ENCODE measurements at places on chromosomes 6 and 20. TPM values are rescaled to one million over a fixed set of nuclear protein-coding genes. Genes with fewer than 3 reads are reported as not detected.

The FKBP1C gene
- total RNA-seq, result not detected

DNA sequence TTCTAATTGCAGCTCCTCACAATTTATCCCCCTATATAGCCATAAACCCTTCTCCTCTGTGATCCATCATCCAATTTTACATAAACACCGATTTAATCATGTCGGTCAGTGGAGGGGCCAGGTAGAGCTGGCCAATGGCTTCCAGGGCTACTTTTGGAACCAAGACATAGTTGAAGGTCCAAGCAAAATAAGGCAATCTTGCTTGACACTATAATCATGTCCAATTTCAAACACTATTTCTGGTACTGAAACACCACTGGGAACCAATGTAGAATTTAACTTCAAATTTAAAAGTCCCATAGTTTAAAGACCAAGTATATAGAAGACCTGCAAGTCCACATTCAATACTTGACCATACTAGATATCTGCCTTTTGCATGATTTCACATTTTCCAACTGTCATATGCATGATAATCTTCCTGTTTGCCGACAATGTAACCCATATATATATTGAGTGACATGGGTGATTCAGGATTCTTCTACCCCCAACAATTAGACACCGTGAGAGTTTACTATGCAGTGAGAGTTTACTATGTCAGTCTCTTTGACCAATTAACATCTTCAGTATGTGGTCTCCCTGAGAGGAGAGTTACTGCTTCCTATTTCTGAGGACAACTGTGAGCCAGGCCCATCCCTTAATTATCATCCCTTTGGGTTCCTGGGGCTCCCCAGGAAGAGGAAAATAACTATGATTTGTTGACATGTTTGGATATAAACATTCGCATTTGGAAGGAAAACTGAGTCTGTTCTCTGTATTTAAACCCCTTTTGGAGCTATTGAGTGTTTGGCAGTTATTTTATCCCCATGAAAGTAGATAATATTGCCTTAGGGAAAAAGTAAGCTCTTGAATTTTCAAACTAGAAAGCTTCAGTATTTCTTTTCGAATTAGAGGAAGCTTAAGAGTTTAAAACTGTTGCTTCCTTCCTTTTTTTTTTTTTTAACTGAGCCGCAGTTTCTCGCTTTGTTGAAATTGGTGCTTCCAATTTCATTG, 31.8 kb downstream of the SAMD3 start:
- ATAC-seq, result no peak

DNA sequence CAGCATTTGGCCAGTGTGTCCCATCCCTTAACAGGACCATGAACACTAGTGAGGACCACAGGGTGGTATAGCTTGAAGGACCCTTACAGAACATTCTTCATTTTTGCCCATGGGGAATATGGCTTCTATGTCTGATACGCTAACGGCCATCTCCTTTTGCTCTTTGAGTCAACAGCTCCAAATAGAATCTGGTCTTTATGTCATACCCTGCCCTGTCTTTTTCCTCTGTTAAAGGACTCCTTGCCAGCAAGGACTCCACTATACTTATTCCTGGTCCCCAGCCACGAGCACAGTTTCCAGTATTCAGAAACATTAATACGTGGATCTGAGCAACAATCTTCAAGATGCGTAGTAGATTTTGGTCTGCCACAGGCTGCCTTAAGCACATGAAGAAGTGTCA, 22.5 kb downstream of the SERPINB1 start:
- no peak for ATAC-seq

DNA sequence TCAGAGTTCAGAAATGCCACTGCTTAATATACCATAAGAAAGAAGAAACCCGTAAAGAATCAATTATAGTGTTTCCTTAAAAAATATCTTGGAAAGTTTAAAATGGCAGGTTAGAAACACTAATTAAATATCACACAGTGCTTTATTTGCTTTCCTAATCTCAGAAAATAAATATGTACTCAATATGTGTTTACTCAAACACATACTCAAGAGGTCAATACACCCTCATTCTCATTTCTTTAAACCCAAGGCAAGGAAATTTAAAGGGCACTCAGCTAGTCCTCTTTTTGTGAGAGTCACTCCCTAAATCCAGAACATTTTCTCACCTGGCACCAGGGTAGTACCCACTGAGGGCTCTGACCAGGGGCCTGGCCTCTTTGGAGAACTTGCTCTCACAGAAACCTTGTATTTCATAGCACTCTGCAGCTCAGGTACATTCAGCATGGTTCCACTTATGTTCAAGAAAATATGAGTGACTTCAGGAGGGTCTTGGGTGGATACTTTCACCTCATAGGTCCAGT, 38.2 kb downstream of the ROS1 start:
- no peak for ATAC-seq

- ATAC-seq, result no peak
Measured at GRCh38 chr6:18039481-18039880, 52.0 kb upstream of the KIF13A start.

DNA sequence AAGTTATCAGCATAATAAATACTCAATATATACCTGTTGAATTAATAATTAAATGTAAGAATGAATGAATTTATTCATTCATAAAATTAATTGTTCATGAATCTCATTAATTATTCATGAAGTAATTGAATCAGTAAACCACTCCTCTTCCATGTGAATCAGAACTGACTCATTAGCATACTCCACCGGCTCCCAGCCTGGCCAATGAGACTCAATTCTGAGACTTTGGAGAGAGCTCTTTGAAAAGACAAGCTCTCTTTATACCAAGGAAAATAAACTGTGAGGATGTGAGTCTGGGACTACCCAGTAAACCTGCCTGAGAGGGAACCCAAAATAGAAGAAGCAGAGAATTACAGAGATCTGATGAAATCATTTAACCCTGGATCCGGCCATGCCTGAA, 8.4 kb upstream of the SLC2A10 start:
- ATAC-seq, result no peak

DNA sequence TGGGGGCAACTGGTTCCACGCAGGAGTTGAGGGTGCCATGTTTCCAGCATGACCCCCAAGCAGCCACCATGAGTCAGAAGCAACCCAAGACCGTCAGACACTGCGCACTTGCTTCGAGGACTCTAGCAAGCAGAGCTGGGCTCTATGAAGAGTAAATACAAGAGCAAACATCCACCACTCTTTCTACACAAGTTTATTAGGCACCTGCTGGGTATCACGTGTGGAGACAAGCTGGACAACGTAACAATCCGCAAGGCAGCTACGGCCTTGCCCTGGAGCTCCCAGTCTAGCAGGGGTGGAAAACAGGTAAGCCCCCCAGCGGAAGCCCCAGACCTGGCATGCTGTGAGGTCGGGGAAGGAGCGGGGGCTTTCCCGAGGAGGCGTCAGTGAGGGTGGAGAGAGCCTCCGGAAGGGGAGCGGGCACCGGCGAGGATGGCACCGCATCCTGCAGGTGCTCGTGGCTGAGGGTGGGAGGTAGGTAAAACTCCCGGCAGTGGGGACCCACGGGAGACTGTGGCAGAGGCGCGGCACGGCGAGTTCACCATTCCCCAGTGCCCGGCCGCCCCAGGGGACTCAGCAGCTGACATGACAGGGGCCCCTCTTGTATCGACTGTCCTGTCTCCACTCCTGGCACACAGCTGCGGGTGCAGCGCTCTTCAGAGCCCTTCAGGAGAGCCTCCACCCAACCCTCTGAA, 33.6 kb downstream of the GNAS-AS1 start:
- no peak for ATAC-seq

The ARMH2 gene
- total RNA-seq, result 0.43 TPM

- ATAC-seq, result peak; percentile 94
Measured at GRCh38 chr6:143677891-143678791, at the start of gene PHACTR2. TSS of gene PHACTR2 (plus strand) at chr6:143677965. CDS start at chr6:143678164, 199 bp downstream.

The NTSR1 gene
- total RNA-seq, result not detected
